SIG-M5 (cell line): ENCODE measurements at places on chromosomes 3 and 15.

DNA sequence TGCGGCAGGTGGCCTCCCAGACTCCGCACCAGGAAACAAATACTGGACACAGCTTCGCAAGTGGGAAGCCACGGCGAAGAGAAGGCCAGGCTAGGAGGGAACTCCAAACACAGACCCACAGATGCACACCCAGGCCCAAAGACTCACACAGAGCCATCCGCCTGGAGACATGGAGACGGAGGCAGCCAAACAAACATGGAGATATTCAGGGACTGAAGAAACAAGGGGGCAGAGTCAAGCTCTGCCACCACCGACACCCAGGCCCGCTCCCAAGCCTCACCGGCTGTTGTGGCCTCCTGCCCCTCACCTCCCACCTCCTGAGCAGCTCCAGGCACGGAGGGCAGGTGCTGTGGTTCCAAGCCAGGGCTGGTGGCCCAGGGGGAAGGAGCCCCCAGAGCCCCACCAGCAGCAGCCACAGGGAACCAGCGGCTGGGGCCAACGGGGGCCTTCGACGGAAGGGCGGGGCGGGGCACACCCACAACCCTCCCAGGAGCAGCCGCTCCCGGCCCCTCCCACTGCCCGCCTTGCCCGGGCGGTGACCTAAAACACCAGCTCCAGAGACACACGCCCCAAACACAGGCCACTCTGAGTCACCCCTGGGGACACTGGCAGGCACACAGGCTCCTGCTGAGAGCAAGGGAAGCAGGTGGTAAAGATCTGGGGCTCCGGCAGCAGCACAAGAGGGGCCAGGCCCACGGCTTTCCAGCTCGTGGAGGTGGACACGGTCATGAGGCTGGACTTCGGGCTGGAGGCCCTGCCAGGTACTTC lies 31.9 kb downstream of the TNK2 start:
- DNase-seq: no peak

GRCh38 chr15:64559243-64559642 lies 98.9 kb downstream of the ZNF609 start:
- no peak for DNase-seq

GRCh38 chr3:30146978-30147377 lies 459.4 kb upstream of the TGFBR2 start:
- no peak for DNase-seq

DNA sequence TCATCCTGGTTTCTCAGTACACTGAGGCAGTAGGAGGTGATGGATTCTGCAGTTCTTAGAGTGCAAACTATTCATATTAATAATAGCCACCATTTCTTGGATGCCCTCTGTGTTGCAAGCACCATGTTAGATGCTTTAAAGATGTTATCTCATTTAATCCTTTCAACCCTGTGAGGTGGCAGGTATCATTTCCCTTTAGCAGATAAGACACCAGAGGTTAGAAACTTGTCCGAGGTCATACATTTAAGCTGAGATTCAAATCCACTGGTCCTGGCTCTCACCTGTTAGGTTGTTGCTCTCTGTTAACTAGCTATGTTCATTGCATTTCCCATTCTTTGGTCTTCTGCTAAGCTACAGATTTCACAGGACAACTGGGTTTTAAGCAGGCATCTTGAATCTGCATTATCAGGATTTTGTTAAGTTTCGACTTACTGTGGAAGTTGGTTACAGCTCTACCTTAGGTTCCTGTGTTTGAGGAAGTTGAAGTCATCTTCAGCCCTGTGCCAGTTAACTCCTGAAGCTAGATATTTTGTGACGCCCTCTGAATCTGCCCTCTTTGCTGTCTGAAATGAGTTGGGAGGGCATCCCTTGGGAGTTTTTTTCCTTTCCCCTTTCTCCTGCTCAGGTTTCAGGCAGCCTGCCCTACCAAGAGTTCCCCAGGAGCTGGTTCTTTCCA lies 6.4 kb downstream of the PDE8A start:
- no peak for DNase-seq

DNA sequence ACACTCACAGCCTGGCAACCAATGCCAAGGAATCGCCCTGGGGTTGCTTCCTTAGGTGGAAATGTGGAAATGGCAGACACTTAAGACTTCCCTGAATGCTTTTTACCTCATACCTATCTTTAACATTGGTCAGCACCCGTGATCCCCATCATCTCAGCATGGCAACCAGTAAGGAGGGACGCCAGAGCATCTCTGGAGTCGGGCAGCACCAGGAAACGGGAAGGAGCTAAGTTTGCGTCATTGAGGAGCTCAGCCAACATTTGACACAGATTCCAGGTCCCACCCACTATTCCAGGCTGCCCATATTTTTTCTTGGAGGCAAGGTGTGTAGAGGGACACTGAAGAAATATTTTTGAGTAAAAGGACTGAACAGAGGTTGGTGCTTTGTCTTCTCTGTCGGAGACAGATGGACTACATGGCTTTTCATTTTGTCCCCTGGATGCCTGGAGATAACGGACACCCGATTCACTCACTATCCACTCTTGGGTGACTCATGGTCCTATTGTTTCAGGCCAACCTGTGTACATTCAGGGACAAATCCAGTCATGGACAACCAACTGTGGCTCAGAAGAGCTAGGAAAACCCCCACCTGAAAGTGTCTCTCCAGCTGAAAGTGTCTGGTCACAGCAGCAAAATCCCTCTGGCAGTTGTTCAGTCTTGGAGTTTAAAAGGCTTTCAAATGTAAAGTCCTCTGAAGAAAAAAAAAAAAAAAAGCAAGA lies 70.4 kb upstream of the OXTR start:
- DNase-seq: no peak

- no peak for DNase-seq
Measured at GRCh38 chr3:120753810-120754209, 11.3 kb downstream of the GTF2E1 start.

- no peak for DNase-seq
Measured at GRCh38 chr15:73989001-73989798, 2.9 kb downstream of the STOML1 start.

GRCh38 chr3:59261009-59261408 lies 211.2 kb upstream of the CFAP20DC start:
- no peak for DNase-seq

GRCh38 chr3:131547585-131547984 lies 44.8 kb upstream of the MRPL3 start:
- DNase-seq: no peak

DNA sequence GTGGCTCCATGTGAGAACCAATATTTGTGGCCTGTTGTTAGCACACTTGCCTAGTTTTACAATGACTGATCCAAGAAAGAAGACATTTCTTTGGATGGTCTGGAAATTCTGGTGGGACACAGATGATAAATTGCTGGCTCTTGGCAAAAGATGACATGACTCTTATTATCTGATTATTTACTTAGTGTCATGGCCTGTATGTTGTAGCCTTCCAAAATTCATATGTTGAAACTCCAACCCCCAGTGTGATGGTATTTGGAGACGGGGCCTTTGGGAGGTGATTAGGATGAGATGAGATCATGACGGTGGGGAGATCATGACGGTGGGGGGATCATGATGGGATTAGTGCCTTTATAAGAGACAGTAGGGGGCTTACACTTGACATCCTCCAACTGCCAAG lies 30.0 kb upstream of the AKAP13 start:
- DNase-seq: no peak

DNA sequence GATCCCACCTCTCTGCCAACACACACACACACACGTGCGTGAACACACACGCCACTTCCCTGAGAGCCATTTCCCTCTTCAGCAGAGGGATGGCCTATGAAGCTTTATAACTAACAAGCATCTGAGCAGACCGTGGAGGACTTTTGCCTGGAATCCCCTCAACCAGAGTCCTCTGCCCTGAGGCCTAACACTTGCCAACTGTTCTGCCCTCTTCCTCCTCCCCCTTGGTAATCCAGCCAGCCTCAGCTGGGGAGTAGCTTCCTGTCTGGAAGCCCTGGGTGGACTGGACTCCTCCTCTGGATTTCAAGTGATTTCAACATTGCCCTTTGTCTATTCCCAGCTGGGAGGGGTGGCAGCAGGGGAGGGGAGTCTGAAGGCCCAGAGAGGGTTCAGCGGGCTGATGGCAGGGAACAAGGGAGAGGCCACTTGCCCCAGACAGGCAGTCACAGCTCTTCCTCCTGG lies 68.4 kb upstream of the HACD2 start:
- DNase-seq: no peak

DNA sequence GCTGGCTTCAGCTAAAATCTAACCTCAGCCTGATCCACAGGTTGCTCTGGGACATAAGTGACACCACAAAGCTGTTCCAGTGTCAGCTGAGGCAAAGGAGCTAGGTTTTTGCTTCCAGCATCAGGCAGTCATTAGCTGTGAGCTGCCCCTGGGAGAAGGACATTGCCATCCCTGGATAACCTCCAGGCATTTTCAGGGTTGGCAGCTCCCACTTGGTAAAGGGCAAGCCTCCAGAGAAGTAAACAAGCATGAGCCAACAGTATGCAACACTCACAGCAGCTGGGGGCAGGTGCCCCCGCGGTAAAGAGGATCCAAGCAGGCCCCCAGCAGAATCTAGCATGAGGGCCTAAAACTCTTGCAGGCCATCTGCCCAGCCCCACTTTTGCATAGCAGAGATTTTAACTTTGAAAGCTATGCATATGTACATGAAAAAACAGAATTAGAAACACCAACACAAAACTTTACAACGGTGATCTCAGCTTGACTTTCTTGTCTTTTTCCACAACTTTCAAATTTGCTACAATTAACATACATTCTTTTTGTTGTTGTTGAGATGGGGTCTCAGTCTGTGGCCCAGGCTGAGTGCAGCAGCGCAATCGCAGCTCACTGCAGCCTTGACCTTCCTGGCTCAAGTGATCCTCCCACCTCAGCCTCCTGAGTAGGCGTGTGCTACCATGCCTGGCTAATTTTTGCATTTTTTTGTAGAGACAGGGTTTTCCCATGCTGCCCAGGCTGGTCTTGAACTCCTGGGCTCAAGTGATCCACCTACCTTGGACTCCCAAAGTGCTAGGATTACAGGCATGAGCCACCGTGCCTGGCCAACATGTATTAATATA lies 83.8 kb upstream of the TPM1 start:
- DNase-seq: no peak

DNA sequence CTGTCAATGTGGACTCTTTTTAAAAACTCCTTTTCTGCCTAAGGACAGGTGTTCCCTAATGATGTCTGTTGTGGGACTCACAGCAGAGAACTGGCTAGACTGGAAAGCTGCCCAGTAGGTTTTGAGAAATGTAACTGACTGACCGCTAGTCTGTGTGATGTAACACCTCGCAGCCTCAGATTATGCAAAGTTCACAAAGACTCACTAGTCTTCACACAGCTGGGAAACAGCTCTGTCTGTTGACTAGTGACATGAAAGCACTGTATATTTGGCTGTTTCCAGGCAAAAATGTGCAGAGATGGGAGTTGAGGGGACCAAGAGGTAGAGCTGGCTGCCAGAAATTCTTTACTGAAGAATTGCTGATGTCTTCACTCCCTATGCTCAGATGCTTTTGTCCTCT lies 10.3 kb downstream of the PDZRN3 start:
- DNase-seq: no peak

DNA sequence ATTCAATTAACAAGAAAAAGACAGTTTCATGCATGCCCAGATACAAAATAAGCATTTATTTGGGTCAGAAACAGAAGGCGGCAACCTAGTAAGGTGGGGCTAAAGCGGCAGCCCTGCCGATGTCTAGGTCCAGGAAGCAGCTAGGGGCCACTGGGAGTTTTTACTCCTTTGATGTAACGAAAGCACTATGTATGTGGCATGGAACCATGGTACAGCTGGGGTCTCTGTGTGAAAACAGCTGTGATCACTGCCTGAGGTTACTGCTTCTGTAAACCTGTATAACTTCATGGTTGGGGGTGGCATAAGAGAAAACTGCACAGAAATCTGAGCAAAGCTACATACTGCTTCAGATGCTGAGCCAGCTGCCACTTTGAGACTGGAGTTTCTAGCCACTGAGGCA lies 119.5 kb downstream of the ZNF280D start:
- DNase-seq: no peak
